ENCODE measurements at places on chromosomes 1 and 21.
A peak's percentile ranks its signal among the peaks of the same experiment; 100 is the strongest.

DNA sequence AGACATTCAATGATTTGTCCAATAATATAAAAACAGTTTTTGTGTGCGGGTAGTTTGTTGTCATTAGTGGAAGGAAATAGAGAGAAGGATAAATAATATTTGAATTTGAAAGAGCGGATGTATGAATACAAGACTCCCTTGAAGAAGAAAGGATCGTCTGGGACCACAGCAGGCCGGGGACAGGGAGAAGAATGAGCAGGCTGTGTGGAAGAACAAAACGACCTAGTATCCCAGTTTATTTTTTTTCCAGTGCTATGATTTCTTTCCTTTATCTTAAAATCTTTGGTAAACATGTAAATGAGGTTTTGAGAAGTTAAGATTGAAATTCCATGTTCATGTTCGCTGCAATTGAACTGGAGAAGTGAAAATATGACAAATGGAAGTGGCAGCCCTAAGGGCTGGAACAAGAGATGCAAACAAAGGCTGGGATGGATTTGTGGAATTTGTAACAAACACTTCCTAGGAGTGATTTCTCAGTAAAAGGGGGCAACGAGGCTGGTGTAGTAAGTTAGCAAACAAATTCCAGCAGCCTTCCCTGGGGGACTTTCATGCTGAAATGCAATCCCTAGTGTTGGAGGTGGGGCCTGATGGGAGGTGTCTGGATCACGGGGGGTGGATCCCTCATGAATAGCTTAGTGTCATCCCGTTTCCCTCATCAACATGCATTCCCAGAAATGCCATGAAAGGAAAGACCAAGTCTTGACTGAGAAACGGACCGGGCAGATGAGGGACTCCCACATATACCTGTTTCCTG is 10.2 kb upstream of the IFI16 start:
- no peak for DNase-seq

GRCh38 chr1:183622884-183623785 is 12.4 kb downstream of the ARPC5 start:
- peak; percentile 34 for DNase-seq

DNA sequence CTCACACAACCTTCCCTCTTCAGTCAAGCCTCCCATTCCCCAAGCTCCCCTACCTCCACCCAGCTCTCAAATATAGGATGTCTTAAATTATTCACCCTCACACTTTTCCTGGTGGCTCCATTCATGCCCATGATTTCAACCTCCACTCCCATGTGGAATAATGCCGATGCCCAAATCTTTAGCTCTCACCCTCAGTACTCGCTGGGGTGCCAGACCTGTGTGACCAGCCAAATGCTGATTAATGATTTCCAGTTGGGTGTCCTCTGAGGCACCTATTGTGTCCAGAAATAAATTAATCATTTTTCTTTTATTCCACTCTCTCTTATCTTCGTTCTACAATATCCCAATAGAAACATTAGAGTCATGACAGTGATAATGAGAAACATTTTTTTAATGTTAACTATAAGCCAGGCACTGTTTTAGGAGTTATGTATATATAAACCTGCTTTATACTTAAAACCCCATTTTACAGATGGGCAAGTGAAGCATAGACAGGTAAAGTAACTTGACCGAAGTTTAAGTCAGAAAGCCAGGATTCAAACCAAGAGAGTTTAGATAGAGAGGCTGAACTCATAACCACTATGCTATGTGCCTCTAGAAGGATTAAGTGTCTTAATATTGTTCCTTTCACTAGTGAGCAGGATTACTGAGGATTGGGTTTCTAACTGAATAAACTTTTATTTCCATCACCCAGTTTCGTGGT is 209.7 kb downstream of the DUSP10 start:
- no peak for DNase-seq

- DNase-seq, result no peak
Measured at GRCh38 chr21:20627594-20627993, 370.6 kb upstream of the NCAM2 start.

DNA sequence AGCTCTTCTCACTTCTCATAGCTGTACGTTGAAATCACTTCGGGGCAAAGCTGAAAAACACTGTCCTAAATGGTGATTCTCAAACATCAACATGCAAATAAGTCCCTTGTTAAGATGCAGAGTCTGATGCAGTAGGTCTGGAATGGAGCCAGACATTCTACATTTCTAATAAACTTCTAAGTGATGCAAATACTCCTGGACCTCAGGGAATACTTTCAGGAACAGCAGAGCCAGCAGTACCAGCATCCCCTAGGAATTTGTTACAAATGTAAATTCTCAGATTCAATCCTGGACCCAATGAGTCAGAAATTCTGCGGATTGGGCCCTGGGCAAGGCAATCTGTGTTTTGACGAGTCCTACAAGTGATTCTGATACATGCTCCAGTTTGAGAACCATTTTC is 152.3 kb downstream of the PCNX2 start:
- no peak for DNase-seq

GRCh38 chr1:112344754-112345423 is 51.1 kb upstream of the CTTNBP2NL start:
- no peak for DNase-seq

- peak; percentile 32 for DNase-seq
Measured at GRCh38 chr1:37811027-37811655, 3.1 kb upstream of the YRDC start.

DNA sequence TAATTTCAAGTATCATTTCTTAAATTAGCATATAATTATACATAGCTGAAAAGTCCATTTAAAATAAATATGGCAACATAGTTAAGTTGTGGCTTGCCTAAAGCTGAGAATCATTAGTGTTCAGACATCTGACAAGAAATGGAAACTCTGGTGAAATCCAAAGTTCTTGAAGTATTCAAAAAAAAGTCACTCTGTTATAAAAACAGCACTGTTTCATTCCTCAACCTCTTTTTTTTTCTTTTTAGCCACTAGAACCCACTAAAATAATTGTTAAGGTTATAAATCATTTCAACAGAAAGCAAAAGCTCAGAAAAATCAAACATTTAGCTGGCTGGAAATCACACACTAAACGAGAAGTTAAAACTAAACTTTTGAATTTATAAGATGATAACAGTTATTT is 476.7 kb downstream of the LTN1 start:
- DNase-seq, result no peak

- DNase-seq, result no peak
Measured at GRCh38 chr1:81833722-81834121, 33.0 kb downstream of the ADGRL2 start.

DNA sequence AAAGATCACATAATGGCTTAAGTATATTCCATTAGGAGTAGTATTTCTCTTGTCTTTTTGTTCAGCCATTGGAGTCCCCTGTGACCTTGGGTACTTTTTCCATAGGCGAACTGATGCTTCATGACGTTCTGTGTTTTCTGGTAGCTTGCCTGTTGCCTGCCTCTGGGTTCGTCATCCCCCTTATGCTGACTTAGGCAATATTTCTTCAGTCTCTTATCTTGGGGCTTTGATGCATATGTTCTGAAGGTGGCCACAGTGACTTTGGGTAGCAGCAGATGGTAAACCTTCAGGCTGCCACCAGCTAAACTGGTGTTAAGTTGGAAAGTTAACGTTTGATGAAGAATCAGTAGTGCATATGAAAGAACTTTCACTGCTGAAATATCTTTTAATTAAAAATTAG is 170.2 kb downstream of the RPS6KC1 start:
- DNase-seq, result no peak

DNA sequence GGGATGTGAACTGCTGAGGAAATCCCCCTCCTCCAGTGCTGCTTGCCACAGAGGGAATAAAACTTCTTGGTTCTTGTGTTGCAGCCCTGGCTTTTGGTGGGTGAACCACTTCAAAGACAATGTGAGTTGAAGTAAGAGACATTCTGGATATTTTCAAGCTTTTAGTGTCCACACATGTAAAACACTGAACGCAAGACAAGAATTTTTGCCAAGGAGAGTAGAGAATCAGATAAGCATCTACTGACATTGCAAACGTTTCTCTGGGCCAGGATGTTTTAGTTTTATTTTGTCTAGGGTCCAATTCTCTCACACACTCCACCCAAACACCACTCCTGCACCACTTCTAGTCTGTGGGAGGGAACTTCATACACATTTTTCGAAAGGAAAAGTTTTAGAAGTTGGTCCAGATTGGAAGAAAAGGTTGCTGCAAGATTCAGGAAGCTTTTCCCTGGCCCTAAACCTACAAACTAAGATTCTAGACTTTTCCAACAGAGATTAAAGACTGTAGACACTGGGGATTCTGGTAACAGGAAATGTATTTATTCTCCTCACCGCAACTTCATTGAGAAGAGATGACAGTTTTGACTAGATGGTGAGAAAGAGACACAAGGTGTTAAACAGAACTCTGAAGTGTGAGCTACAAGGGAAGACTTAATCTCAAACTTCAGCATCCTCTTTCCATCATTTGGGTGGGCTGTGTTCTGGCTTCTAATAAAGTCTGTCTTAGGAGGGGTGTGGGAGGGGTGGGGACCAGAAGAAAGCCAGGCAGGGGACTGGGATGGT is 16.1 kb downstream of the FASLG start:
- DNase-seq, result no peak

DNA sequence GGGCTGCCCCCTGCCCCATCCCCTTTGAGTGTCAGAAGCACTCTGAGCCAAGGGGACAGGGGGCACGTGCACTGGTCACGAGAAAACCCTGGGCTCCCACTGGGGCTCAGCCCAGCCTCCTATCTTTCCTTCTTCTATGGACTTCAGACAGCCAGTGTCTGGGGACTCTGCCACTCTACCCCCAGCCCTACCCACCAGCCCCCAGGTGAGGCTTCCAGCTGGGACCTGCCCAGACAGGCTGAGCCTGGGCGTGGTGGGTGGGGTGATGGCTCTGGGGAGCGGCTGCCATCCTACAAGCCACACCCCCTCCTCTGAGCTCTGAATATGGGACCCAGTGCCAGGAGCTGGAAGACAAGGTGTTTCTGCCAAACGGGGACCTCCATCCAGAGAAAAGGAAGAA is 8.0 kb upstream of the SFN start:
- DNase-seq, result no peak

DNA sequence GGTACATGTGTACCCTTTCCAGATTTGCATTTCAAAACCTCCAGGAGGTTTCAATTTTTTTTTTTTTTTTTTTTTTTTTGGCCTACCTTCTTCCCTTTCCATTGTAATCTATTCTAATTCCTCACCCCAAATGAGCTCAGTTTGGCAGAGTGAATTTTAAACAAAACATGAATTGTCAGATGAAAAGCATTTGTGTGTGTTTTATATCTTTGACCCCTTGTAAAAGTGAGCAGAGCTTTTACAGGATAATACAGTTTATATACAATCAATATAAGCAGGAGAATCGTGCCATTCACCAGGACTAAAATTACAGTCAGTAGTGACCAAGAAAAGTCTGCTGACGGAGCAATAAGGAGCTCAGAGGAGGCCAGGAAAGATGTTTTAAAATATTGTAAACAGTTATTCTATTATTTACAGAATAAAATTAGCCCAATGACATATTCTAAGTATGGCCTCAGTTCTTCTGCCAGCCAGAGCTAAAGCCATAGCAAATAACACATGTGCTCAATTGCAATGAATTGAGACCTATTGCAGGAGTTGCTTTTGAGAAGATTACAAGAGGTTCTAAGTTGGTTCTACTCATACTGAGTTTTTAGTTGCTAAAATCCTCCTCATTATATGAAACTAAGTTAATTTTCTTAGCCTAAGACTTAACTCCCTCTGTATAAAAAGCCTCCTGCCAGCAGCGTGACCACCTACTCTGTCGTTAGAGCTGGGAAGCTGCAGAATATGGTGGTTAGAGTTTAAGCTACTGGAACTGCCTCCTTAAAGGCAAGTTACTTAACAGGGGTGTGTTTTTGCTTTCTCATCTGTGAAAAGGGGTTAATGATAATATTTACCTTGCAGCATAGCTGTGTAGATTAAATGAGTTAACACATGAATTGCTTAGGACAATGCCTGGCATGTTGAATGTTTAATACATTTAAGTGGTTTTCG is 50.8 kb upstream of the ZNF326 start:
- DNase-seq, result no peak

GRCh38 chr1:90162216-90162615 is 167.3 kb downstream of the ZNF326 start:
- DNase-seq, result no peak

- DNase-seq, result no peak
Measured at GRCh38 chr1:205248793-205249601, 21.3 kb downstream of the TMCC2 start.

GRCh38 chr1:30447080-30447479 is 276.3 kb downstream of the MATN1 start:
- DNase-seq, result no peak

DNA sequence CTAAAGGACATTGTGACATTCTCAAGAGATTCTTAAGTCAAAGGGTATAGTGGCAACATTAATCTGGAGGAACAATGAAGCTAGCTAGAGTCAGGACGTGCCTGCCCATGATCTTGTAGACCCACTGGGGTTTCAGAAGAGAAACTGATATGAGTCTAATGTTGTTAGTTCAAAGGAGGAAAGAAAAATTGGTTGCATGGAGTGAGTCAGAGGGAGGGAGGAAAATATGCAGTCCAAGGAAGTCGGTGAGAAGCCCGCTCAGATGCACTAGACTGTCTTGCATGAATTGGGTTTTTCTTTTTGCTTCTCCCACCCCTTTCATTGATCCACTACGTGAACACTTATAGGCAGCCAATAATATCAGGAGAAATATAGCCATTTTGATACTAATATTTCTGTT is 53.8 kb upstream of the SYT14 start:
- no peak for DNase-seq

GRCh38 chr1:99748419-99748818 is 18.0 kb downstream of the FRRS1 start:
- no peak for DNase-seq

GRCh38 chr1:25958465-25958864 is 39.4 kb downstream of the PAFAH2 start:
- no peak for DNase-seq

GRCh38 chr21:46596201-46596600 is 8.7 kb downstream of the S100B start:
- no peak for DNase-seq

GRCh38 chr1:186754542-186755145 is 74.1 kb upstream of the PLA2G4A start:
- no peak for DNase-seq

GRCh38 chr1:4305526-4306301 is 348.7 kb upstream of the AJAP1 start:
- no peak for DNase-seq

DNA sequence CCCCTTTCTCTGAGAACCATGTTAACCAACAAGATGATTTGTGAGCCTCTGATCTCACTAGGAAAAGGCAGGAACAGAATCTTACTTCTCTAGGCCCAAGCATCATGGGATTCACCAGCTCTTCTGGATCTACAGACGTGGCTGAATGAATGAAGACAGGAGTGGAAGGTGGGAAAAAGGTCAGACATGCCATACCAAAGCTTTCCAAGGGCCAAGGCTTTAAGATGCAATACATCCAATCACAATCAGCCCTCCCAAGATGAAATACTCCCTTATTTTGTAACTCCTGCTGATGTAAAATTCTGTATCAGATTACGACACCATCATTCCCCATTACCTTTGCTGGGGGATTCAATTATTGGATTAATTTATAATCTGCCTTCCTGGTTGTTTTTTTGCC is 80.9 kb downstream of the SSBP3 start:
- no peak for DNase-seq

- DNase-seq, result no peak
Measured at GRCh38 chr1:172909606-172910326, 141.0 kb downstream of the TNFSF18 start.

All from NCI-H2107 (cell line).